ENCODE measurements at places on chromosomes 11 and 22. TPM values are rescaled to one million over a fixed set of nuclear protein-coding genes. Genes with fewer than 3 reads are reported as not detected.

The UPK3A gene
- 0.22 TPM for polyA plus RNA-seq

The GGT1 gene
- polyA plus RNA-seq = 46.1 TPM

The H19 gene
- 3,460 TPM for polyA plus RNA-seq

The KCNJ11 gene
- 1.7 TPM for polyA plus RNA-seq

The SLC39A13 gene
- 72.0 TPM for polyA plus RNA-seq

The E2F8 gene
- 8.5 TPM for polyA plus RNA-seq

The ZNF214 gene
- polyA plus RNA-seq = 7.4 TPM

The RIMBP3B gene
- polyA plus RNA-seq = not detected

The CALCA gene
- polyA plus RNA-seq = 0.26 TPM

The NKAPD1 gene
- polyA plus RNA-seq = 51.0 TPM

The UBQLNL gene
- 1.2 TPM for polyA plus RNA-seq

The BARX2 gene
- 0.73 TPM for polyA plus RNA-seq

The ARHGAP20 gene
- polyA plus RNA-seq = 4.4 TPM

The TOB2 gene
- 58.7 TPM for polyA plus RNA-seq

The LGR4 gene
- 125 TPM for polyA plus RNA-seq

The JOSD1 gene
- 38.9 TPM for polyA plus RNA-seq

The VWA5A gene
- 14.3 TPM for polyA plus RNA-seq

The MRGPRX3 gene
- not detected for polyA plus RNA-seq

The GLYAT gene
- 106 TPM for polyA plus RNA-seq

The CD6 gene
- polyA plus RNA-seq = 0.50 TPM

The OR52N4 gene
- polyA plus RNA-seq = not detected

The OSBP gene
- polyA plus RNA-seq = 60.5 TPM

The MMP13 gene
- 0.13 TPM for polyA plus RNA-seq

The PAMR1 gene
- polyA plus RNA-seq = 15.6 TPM

The DLG2 gene
- polyA plus RNA-seq = 14.7 TPM

The CRYBB3 gene
- polyA plus RNA-seq = not detected

The C22orf31 gene
- 1.0 TPM for polyA plus RNA-seq

The MMP12 gene
- 2.0 TPM for polyA plus RNA-seq

The MYO7A gene
- polyA plus RNA-seq = 2.2 TPM

The ROBO3 gene
- 21.8 TPM for polyA plus RNA-seq

The MAP6 gene
- 9.1 TPM for polyA plus RNA-seq

The TTC36 gene
- polyA plus RNA-seq = 0.36 TPM

The ZP1 gene
- not detected for polyA plus RNA-seq

The CLNS1A gene
- polyA plus RNA-seq = 221 TPM

The KRTAP5-2 gene
- not detected for polyA plus RNA-seq

The MFNG gene
- polyA plus RNA-seq = 4.6 TPM

The NRGN gene
- 18.5 TPM for polyA plus RNA-seq

The NXF1 gene
- 125 TPM for polyA plus RNA-seq

The UNC93B1 gene
- 9.1 TPM for polyA plus RNA-seq

The APOA4 gene
- polyA plus RNA-seq = not detected

The APLNR gene
- polyA plus RNA-seq = 85.4 TPM

The FOLH1 gene
- 20.2 TPM for polyA plus RNA-seq

The KIAA1671 gene
- 21.0 TPM for polyA plus RNA-seq

The SYCE3 gene
- polyA plus RNA-seq = not detected

The MMP8 gene
- polyA plus RNA-seq = not detected

The SRRD gene
- polyA plus RNA-seq = 28.9 TPM

The TCN1 gene
- not detected for polyA plus RNA-seq

The MS4A4E gene
- 1.4 TPM for polyA plus RNA-seq

The LRRC56 gene
- polyA plus RNA-seq = 3.5 TPM

The KRTAP5-8 gene
- 0.33 TPM for polyA plus RNA-seq

The FOLR2 gene
- 12.3 TPM for polyA plus RNA-seq

The GRM5 gene
- polyA plus RNA-seq = 0.14 TPM

The SOX6 gene
- 23.2 TPM for polyA plus RNA-seq

The GGTLC3 gene
- not detected for polyA plus RNA-seq

The LMNTD2 gene
- 1.8 TPM for polyA plus RNA-seq

The GLB1L2 gene
- 19.7 TPM for polyA plus RNA-seq

The GP1BB gene
- 6.1 TPM for polyA plus RNA-seq

The C11orf54 gene
- 224 TPM for polyA plus RNA-seq

The USP2 gene
- 1.7 TPM for polyA plus RNA-seq

The OR6T1 gene
- not detected for polyA plus RNA-seq
